ENCODE measurements at places on chromosomes 7 and 10.

DNA sequence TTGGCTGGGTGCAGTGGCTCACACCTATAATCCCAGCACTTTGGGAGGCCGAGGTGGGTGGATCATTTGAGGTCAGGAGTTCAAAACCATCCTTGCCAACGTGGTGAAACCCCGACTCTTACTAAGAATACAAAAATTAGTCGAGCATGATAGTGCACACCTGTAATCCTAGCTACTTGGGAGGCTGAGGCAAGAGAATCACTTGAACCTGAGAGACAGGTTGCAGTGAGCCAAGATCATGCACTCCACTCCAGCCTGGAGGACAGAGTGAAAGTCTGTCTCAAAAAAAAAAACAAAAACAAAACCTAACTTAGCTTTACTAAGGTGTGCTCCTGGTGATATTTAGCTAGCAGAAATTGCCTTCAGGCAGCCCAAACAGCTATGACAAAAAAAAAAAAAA lies 24.3 kb upstream of the VDAC2 start:
- no peak for DNase-seq

- DNase-seq = peak; percentile 89
Observed at GRCh38 chr7:130489140-130489983, 2.5 kb upstream of the MEST start.

- no peak for DNase-seq
Observed at GRCh38 chr10:6530966-6531365, 49.1 kb downstream of the PRKCQ start.

GRCh38 chr10:117339578-117339977 lies 35.7 kb downstream of the PDZD8 start:
- DNase-seq = peak; percentile 70

DNA sequence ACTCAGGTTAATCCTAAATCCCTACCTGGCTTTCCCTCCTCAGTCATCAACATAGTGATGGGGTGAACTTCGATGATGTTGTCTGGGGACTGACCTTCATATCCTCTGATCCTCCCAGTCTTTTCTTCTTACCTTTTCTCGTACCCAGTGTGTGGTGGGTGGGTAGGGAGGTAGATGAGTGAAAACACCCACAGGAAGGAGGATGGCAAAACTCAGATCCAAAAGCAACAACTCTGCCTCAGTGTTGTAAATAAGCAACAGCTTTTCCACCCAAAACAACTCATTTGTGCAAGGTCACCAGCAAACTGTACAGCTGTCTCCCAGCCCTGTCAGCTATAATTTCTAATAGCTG lies 38.6 kb downstream of the VOPP1 start:
- no peak for DNase-seq

GRCh38 chr10:34739915-34740314 lies 75.2 kb downstream of the PARD3 start:
- DNase-seq = peak; percentile 91

DNA sequence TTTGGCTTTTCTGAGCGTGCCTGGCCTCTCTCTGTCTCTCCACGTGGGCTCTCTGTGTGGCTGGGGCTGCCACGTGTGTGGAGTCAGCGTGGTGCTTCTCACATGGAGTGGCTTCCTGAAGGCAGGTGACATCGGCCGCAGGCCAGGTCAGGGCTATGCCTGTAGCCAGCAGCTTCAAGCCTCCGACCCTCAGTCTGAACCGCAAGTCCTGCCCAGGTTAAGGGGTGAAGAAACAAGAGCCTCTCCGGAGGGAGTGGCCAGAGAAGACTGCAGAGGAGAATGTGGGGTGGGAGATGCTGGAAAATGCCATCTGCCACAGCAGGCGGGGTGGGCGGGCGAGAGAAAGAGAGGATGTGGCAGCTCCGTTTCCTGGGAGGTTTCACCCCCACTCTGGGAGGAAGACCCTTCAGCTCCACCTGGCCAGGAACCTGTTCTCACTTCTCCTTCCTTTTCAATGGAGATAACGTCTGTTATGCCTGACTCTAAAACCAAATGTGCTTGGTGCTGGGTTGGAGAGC lies 14.3 kb upstream of the VIPR2 start:
- DNase-seq = no peak

DNA sequence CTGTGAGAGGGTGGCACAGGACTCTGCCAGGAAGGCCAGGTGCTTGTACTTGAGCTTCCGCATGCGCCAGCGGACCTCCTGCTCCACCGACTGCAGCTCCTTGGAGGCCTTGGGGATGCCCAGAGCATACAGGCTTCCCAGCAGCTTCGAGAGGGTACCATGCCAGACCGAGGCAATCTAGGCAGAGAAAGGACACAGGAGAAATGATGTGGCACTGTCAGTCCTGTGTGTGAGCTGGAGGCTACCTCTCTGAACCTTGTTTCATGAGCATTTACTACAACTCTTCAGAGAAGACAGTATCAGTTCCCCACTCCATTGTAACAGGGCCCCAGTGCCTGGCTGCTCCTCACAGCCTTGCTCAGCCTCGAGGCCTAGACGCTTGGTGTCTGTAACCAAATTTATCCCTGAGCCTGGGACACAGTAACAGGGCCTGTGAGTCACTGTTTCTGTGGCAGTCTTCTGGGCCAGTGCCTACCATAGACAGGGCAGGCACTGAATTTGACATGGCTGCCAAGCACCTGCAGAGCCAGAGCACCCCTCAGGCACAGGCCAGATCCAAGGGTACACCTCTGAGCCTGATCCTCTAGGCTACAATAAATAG lies 5.8 kb downstream of the TBRG4 start:
- DNase-seq = no peak

DNA sequence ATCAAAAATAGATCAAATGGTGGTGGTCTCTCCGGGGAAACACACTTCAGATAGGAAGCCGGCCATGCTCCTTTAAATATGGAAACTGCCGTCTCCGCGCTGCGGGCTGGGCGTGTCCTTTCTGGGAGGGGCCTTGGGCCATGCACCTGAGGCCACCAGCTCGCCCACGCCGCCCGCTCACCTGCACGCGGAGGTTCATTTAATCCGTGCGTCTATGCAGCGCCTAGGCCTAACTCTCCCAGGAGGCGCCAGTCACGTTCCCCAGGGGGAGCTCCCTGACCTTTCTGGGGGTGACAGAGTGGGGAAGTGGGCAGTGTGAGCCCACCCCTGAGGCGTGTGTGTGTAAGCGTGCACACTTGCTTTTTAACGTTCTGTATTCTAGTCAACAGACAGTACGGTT lies 64.0 kb downstream of the C10orf143 start:
- no peak for DNase-seq

DNA sequence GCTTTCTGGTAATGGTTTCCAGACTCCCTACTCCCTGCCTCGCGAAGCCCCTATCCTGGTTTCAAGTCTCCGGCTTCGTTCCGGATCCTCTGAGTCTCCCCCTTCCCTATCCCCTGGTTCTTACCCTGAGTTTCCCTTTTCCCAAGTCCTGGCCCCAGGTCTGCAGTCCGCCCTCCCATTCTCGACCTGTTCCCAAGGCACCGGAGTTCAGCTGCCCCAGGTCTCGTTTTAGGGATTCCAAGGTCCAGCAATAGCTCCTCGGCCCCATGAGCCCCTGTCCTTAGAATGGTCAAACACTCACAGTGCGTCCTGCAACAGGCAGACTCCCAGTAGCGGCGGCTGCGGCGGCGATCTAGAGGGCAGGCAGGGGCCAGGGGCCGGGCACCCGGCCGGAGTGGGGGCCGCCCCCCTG lies 274 bp downstream of the PITX3 start:
- DNase-seq = no peak
